Lower leg skin (tissue), 4 donors: ENCODE measurements at places on chromosomes 6 and 20.

DNA sequence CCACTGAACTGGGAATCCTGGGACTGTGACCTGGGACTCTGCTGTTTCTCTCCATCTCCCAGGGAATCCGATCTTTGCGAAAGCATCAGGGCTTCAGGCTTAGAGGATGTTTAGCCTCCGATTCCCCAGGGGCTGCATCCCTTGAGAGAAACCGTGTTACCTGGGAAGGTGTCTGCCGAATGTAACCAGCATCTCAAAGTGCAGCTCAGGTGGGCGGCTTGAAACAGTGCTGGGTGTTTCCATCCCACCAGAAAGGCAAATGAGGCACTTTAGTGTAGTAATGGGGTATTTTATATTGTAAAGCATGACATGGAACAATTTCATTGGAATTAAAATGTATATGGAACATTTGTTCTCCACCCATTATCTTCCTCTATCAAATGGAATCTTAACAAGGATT, 15.2 kb downstream of the CDH4 start:
- DNase-seq = no peak

DNA sequence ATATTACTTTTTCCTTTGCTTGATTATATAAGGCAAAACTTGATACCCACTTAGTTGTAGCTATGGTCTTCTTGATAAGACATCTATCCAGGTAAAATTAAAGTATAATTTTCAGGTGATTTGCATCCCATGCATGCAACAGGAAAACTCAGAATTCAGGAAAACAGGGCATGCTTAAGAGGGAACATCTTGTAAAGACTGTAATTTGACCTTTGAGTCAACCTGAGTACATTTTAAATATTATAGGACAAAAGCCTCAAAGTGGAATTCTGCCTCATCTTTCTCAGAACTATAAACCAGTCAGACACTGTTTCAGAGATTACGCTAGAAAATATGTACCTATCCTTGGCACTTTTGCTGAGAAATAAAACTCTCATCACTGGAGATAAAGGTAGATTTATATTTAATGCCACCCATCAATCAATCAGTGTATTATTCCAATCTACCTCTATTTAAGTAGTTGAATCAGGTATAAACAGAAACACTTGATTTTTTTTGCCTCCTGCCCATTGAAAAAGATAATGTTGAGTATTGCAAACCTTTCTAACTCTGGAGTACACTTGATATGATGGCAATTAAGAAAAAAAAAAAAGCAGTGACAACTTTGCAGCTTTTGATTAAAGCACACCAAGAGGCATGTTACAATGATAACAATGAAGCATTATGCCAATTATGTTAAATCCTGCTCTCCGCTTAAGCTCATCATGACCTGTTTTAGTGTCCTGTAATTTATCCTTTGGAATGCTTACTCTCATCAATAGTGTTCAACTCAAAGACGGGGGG, 2.8 kb downstream of the CITED2 start:
- no peak for DNase-seq

GRCh38 chr6:131061041-131061750, 1.8 kb downstream of the EPB41L2 start:
- no peak for DNase-seq

DNA sequence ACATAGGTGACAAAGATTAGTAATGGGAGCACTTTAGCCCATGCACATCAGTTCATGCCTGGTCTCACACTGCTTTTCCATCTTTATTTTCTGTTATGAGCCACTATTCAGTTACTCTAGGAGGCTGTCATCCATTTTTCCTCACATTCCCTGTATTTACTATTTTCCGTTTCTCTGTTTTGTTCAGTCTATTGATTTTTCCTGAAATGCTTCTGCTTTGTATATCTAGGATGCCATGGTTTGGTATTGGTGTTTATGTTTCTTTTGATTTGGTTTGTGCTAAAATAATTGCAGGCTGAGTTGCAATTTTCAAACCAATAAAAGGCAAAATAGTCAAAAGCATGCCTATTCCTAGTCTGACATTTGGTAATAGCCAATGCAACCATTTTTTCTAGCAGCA, 28.9 kb upstream of the ZNF292 start:
- no peak for DNase-seq

DNA sequence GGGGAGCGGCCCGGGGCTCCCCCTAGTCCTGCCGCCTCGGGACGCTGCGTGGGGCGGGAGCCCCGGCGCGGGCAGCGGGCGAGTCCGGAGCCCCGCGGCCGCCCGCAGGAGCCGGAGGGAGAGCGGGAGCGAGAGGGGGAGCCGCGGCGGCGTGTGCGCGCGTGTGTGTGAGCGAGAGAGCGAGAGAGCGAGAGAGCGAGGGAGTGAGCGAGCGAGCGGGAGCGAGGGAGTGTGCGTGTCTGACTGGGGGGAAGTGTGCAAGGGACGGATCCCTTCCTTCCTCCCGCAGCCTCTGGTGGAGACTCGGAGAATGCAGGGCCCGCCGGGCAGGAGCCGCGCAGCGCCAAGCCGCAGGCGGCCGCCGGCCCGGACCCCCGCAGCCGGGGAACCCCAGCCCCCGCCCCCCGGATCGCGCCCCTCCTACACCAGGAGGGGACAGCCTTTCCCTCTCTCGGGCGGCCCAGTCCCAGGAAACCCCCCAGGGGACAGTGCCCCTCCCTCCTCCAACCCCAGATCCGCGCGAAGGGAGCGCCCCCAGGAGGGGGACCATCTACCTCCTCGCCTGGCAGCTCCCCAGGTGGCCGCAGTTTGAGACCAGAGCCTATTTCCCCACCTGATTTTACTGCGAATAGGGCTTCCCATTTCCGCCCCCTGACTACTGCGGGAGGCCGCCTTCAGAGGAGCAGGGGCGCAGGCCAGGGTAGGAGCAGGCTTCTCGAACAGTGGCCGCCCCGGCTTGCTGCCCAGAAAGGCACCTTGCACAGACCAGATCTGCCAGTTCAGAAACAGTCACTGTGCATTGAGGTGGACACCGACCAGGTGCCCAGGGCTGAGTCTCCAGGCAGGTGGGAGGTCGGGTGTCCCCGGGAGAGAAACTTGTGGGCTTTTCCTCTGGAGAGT, at the start of gene CDH22:
CDH22 (minus strand) TSS at position 241 of the 900 bp plus-strand sequence. CDS start 57,204 bp downstream, outside the sequence.
- no peak for DNase-seq

DNA sequence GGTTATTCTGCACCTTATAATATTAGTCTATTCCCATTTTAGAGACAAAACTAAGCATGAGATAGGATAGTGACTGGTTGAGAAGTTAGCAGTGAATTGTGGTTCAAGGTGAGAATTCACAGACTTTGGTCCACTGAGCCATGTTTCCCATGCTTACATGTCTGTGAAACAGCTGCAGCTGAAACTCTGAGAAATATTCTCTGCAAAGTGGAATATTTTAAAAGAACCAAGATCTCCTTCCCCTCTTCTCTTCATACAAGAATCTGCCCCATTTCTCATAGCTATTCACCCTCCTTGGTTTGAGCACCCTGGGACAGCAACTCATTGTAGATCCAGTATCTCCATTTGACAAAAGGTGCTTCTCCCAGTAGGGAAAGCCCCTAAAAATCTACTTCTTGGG, 70.2 kb upstream of the TMEM170B start:
- no peak for DNase-seq

DNA sequence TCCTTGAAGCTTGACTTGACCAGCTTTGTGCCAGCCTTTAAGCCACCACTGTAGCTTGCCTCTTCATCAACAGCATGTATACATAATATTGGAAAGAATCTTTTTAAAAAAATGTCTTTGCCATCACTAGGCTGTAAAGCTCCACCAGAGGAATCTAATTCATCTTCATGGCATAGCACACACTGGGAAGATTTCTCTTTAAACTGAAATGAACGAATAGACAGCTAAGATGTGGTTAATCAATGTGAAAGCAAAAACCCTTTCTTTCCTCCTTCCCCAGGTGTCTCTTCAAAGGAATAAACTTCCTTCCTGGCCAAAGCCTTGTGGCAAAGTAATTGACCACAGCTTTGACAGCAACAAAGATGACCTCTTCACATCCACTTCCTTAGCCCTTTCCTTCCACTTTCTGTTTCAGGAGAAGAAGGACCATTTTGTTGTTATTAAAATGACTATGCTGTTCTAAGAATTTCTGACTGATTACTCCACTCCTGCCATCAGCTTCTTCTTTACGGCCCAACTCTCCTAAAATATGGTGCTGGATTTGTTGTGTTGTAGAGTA, 428.7 kb upstream of the SOX4 start:
- DNase-seq = no peak

DNA sequence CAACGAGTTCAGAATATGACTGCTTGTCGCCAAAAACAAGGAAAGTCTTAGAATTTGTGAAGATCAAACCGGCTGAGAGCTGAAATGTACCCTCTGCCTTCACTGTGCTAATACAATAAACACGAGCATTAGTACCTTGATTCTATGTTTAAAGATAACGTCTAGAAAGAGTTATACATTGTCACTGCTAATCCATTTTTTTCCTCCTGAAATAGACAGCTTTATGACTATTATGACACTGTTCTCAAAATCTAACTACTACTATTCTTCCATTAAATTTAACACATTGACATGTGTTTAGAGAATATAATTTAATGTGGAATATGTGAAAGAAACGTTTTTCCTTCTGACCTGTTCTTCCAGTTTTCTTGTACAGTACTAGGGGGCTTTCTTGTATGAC, 204.8 kb downstream of the UST start:
- DNase-seq = no peak

DNA sequence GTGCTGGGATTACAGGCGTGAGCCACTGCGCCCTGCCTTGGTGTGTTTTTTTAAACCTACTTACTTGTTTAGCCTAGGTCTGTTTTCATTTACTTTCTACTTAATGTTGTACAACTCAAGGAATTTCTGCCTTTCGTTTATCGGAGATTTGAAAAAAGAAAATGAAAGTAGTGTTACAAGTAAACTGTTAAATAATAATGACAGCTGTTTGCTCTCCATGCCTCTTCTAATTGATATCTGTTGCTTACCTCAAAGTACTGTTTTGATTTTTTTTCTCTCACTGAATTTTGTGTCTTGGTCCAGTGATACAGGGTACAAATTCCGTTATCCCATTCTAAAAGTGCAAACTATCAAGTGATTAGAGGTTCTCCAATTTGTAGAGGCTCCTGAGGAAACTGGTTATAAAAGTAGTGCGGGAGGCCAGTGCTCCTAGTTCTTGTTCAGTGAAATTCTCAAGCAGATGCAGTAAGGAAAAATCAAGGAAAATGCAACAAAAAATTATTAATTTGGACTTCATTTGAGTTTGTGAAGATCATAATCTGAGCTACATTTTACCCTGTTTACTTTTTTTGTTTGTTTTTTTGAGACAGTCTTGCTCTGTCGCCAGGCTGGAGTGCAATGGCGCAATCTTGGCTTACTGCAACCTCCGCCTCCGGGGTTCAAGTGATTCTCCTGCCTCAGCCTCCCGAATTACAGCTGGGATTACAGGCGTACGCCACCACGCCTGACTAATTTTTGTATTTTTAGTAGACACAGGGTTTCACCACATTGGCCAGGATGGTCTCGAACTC, 2.2 kb downstream of the UBR2 start:
- DNase-seq = no peak

DNA sequence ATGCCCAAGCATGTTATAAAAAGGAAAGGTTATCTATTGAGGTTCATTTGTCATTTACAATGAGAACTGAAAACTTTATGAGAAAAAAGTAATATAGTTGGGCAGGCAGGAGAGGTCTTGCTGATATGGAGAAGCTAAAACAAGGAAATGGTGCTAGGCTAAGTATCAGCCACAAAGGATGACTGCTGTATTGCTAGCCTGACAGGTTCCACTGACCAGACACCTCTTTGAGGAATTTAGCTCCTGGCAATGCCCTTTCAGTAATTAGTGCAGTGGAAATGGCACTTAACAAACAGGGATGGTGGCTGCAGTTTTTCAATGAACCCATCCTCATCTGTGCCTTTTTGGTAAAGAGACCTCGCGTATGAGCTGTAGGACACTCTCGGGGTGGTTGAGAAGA, 284.4 kb downstream of the ZFAND3 start:
- DNase-seq = no peak
